Activated CD4-positive, alpha-beta T cell treated with anti-CD3 and anti-CD28 coated beads, Interleukin-2, Interleukin-6, amounts not matched to agents 100 ng/mL and 50 ng/mL, durations not matched to agents 16 hours and 8 hours (primary cell): ENCODE measurements at places on chromosomes 3 and 15.
A peak's percentile ranks its signal among the peaks of the same experiment; 100 is the strongest.

- no peak for DNase-seq
Observed at GRCh38 chr3:138497021-138497420, 62.6 kb downstream of the ESYT3 start.

DNA sequence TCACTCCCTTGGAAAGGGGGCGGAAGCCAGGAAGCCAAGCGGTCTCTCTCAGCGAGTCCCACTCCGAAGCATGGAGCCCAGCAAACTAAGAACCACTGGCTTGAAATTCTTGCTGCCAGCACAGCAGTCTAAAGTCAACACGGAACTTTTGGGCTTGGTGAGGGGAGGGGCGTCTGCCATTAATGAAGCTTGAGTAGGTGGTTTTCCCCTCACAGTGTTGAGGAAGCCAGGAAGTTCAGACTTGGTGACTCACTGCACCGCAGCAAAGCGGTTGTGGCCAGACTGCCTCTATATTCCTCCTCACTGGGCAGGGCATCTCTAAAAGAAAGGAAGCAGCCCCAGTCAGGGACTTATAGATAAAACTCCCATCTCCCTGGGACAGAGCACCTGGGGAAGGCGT, 665.4 kb upstream of the CBLB start:
- peak; percentile 73 for DNase-seq

DNA sequence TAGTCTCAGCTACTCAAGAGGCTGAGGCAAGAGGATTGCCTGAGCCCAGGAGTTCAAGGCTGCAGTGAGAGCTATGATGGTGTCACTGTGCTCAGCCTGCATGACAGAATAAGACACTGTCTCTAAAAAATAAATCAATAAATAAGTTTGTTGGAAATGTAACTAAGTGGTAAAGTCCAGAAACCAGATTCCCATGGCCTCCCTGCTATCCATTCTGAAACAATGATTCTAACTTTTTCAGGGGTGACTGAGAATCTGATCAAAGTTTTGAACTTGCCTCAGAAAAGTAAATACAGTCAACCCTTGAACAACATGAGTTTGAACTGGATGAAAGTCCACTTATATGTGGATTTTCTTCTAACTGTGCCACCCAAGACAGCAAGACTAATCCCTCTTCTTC, 86.2 kb downstream of the NBEAL2 start:
- DNase-seq = no peak

DNA sequence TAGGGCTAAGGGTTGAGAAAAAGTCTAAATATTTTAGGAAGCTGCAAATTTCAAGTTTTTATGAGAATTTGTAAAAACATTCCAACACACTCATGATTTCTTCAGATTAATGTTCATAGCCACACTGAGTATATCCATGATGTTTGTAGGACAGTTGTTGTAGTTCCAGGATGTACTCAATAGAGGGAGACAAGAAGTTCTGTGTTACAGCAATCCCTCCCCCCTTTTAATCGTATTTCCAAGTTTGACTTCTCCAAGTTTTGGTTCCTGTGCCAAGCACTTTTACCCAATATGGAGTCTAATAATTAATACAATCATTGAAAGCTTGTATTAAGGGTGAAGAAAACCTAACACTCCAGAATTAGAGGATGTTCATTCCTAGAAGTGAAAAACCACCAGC, 143.4 kb downstream of the FEZF2 start:
- no peak for DNase-seq

GRCh38 chr3:39409514-39410136, 3.1 kb downstream of the RPSA start:
- no peak for DNase-seq

DNA sequence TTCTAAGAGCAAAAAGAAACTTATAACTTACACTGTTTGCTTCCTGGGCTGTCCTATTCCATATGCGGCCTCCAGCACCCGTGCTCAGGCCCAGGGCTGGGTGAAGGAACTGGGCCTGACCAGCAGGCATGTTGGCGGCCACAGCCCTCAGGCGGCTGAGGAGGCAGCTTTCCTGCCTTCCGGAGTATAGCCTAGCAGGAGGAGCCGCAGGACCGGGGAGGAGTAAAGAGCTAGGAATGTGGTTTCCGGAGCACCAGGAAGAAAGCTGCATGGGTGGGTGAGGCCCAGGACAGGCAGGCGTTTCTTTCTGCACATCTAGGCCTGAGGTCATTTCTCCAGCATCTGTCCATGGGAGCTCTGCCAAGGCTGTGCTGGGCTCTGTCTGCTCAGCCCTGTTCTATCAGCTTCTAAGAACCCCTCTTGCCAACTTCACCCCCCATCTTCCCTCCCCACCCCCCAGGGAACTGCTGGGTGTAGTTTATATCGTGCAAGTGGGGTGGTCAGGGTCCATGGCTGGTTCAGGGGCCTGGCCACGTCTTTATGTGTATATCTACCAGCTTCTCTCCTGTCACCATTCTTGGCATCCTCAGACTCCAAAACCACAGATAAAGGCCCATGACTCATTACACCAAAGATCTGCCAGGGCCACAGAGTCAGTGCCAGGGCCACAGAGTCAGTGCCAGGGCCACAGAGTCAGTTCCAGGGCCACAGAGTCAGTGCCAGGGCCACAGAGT, 7.8 kb upstream of the KIF7 start:
- DNase-seq = no peak

GRCh38 chr3:23594894-23595670, 210.7 kb upstream of the UBE2E1 start:
- DNase-seq = no peak

DNA sequence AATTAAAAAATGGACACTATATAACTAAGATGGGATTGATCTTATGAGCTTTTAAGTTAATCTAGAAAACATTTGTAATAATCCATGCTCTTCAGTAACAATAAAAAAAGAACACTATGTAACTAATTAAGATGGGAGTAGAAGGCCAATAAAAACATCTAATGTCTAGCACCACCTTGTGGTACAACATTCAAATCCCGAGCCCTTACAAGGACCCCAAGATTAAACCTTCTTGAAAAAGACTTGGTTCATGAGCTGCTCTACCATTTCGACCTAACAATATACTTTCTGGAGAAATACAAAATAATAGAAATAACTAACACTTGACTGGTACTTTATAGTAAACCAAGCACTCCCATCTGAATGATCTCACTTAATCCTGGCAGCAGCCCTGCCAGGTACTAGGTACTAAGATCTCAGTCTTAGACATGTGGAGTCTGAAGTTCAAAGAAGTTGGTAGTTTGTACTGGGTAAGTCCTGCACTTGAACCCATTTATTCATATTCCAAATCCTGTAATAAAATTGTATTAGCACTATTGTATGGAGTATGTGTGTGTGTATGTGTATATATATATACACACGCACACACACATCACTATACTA, 21.8 kb downstream of the METTL6 start:
- peak; percentile 49 for DNase-seq

DNA sequence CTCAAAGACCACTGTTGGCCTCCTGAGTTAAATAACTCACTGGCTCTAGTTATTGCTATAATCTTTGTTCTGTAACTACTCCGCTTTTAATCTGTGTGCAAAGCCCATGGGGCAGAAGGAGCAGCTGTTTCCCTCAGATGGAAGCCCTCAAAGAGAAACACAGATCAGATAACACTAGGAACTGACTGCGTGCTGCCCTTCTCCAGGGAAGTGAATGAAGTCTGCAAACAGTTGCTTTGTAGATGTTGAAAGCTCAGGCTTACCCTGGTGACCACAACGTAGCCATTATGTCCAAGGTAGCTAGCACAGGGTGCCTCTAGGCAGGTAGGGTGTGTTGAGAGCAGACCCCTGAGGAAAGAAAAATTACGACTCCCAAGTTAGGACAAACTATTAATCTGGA, 152.3 kb upstream of the STAC start:
- no peak for DNase-seq

DNA sequence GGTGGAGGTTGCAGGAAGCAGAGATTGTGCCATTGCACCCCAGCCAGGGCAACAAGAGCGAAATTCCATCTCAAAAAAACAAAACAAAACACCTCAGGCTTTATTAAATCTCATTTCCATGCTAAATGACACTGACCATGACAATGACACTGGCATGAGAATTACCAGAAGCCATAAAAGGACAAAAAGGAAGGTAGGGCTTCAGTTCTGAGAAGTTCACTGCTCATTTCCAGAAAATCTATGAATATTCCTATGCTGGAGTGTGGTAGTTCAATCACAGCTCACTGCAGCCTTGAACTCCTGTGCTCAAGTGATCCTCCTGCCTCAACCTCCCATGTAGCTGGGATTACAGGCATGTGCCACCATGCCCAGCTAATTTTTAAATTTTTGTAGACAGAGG, 44.7 kb downstream of the PCNP start:
- DNase-seq = no peak

GRCh38 chr3:32312251-32312650, 73.8 kb downstream of the CMTM8 start:
- DNase-seq = no peak

- peak; percentile 23 for DNase-seq
Observed at GRCh38 chr3:104102386-104102785, 1264.3 kb upstream of the ALCAM start.

- no peak for DNase-seq
Observed at GRCh38 chr15:33915571-33916407, 52.5 kb upstream of the CHRM5 start.

DNA sequence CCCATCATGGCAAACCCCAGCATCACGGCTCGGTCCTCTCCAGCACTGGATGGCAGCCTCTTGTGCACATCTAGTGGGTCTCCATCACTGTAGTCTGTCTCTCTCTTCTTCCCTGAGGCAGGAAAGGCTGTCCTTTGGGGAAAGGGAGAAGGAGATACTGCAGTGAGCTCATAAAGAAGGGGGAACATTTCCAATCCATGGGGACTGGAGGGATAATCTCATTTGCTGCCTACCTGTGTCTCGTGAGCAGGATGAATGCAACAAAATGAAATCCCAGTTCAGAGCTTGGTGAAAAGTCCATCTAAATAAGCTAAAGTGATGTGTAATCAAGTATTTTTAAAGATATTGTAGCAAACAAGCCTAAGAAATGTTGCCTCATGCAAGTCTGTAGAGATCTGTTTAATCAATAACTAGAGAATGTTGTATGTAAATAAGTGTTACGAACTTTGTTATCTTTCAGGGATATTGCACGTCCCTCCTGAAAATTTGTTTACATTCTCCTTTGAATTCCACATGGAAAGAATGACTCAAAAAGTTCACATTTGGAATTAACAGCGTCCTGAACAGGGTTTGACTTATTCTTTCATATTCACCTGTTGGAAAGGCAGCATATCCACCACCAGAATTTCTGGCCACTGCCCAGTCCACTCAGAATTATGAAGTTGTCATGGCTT, at the start of gene KCNMB3:
Gene KCNMB3 (minus strand): TSS at position 312 of the 674 bp plus-strand sequence. CDS start 124 bp downstream, at position 188.
- DNase-seq = no peak

DNA sequence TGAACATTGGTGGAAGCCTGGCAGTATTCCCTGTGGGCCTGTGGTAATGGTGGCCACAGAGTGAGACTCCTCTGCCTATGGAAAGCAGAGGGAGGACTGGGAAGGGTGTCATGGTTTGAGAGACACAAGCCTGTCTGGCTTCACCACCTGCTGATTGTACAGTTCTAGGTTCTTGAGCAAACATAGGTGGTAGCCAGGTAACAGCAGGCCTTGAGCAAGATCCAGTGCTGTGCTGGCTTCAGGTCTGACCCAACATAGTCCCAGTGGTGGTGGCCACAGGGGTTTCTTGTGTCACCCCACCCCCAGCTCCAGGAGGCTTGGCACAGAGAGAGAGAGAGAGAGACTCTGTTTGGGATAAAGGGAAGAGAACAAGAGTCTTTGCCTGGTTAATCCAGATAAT, 22.7 kb upstream of the KPNA4 start:
- DNase-seq = no peak

DNA sequence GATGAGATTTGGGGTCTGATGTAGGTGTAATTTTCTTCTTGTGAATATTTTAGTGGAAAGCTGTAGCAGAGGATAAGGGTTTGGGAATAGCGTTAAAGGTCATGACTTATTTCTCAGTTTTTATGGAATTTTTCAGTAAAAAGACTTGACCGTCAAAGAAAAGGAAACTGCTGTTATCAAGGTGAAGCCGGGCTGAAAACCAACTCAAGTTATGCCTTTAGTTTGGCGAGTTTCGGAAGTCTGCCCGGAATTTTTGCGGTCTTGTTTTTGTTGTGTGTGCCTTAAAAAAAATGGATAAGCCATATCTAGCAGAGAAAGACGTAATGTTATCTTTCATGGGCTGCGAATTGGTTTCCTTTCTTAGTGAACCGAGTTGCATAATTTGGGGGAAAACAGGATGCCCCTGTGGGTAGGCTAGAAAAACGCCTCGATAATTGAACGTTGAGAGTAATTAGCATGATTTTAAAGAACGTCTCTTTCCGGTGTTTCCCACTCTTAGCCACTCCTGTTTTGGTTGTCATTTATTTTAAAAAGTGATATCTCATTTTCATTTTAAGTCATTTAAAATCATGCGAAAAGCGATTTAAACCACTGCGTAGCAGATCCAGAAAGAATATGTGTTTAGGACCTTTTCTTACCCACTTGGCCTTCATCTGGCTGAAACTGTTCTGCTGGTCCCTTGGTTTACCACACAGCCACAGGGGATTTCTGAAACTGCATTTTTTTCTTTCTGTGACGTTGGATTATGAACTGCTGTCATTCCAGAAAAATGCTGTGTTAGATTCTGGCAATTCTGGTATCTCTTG, 1.1 kb downstream of the NFKBIZ start:
- DNase-seq = peak; percentile 85

DNA sequence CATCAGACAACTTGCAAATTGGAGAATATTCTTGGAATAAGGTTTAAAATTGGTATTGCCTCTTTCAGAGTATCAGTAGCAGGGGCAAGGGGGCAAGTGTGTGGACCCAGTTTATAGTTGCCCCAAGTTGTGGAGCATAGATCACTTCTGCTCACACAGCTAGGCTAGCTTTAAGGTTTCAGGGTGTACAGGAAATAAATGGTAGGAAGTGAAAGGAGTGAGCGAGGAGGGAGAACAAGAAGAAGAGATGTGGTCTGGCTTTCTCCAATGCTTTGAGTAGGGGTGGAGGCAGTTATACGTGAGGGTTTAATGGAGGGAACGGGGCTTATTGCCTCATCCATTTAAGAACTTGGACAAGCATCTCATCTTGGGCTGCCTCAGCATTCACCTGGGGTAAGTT, 290.0 kb upstream of the CFAP20DC start:
- no peak for DNase-seq

DNA sequence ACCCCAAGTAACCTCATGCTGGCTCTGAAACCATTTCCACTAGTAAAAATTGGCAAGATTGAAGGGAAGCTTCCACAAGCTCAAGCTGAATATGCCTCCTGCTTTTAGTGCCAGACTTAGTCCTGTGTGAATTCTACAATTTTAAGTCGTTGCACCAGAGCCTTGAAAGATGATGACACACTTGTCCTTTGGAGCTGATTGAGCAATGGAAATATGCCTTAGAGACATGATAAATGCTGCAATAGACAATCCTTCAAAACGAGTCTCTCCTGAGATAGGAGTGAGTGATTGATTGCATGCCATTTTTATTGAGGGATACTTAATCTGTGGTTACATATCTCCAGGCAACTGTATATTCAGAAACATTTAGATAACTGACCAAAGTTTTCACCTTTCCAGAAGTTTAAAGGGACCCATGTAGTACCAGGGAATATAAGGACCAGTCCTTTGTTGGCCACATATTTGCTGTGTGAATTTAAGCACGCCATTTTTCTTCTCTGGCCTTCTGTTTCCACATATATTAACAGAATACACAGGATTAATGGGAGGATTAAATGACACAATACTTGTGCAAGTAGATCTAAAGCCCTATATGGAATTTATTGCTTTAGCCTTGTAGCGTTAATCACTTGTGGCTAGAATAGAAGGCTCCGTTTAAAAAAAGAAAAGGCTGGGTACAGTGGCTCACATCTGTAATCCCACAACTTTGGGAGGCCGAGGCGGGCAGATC, 65.1 kb downstream of the PPARG start:
- no peak for DNase-seq

- peak; percentile 93 for DNase-seq
Observed at GRCh38 chr15:74402873-74403587, 30.7 kb downstream of the SEMA7A start.

- DNase-seq = peak; percentile 89
Observed at GRCh38 chr3:16286161-16286560, 21.1 kb downstream of the OXNAD1 start.
